Body of pancreas (tissue), 4 donors: ENCODE measurements at places on chromosomes 3 and 15. TPM values are rescaled to one million over a fixed set of nuclear protein-coding genes. Genes with fewer than 3 reads are reported as not detected.

- H3K4me3 ChIP-seq = no peak overlapping the region
- H3K27me3 ChIP-seq = no peaks in the 10 kb centered on the region
- no peak overlapping the region for H3K27ac ChIP-seq
- H3K4me1 ChIP-seq = no peaks in the 10 kb centered on the region
Observed at GRCh38 chr15:68644083-68644904, 65.5 kb downstream of the CORO2B start.

The UNC13C gene
- not detected for total RNA-seq

The FBXO40 gene
- not detected for total RNA-seq

The MME gene
- total RNA-seq = 3.4 TPM

DNA sequence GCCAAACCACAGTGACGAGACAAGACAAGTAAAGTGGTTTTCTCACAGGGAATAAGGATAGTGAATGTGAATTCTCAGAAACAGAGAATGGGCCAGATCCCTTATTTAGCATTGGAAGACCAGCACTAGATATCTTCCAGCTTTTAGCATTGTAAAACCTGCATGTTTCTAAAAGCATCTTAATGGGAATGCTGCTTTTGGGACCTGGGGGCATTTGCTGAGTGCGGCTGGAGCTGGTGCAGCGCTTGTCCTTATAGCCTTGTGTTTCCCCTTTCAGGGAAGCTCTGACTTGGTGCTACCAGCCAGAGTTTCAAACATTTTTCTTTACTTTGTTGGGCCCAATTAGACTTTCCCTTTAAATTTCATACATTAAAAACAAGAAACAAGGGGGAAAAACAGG lies 52.9 kb downstream of the CLSTN2 start:
- no peak for DNase-seq
- no peak overlapping the region for H3K27ac ChIP-seq
- no peak overlapping the region for H3K4me3 ChIP-seq

The ARRDC4 gene
- 29.6 TPM for total RNA-seq

- peaks cover 5% of the 10 kb centered on the region for H3K4me1 ChIP-seq
- H3K27me3 ChIP-seq = no peaks in the 10 kb centered on the region
- no peak for DNase-seq
Observed at GRCh38 chr3:42682301-42683070, 2.9 kb upstream of the KLHL40 start.

- H3K27ac ChIP-seq = no peak overlapping the region
- H3K36me3 ChIP-seq = no peaks in the 10 kb centered on the region
- DNase-seq = no peak
- H3K27me3 ChIP-seq = no peaks in the 10 kb centered on the region
- no peaks in the 10 kb centered on the region for H3K4me1 ChIP-seq
Observed at GRCh38 chr3:190058521-190059241, 62.0 kb downstream of the P3H2 start.

GRCh38 chr3:29430558-29430971 lies 149.7 kb downstream of the RBMS3 start:
- no peak for DNase-seq
- peak overlapping the region; percentile 1 for H3K27ac ChIP-seq
- no peaks in the 10 kb centered on the region for H3K27me3 ChIP-seq
- H3K36me3 ChIP-seq = no peaks in the 10 kb centered on the region
- peaks cover 6% of the 10 kb centered on the region for H3K4me1 ChIP-seq
- H3K4me3 ChIP-seq = no peak overlapping the region

The GP9 gene
- total RNA-seq = not detected

- H3K27me3 ChIP-seq = no peaks in the 10 kb centered on the region
- no peak overlapping the region for H3K4me3 ChIP-seq
- no peak for DNase-seq
- H3K36me3 ChIP-seq = peaks cover 1% of the 10 kb centered on the region
- peak overlapping the region; percentile 0 for H3K27ac ChIP-seq
Observed at GRCh38 chr3:156532730-156533129, 22.2 kb downstream of the SSR3 start.

The AADACL2 gene
- total RNA-seq = not detected

GRCh38 chr3:151425627-151426340 lies 35.1 kb downstream of the IGSF10 start:
- H3K27ac ChIP-seq = no peak overlapping the region
- no peaks in the 10 kb centered on the region for H3K4me1 ChIP-seq
- no peak for DNase-seq

DNA sequence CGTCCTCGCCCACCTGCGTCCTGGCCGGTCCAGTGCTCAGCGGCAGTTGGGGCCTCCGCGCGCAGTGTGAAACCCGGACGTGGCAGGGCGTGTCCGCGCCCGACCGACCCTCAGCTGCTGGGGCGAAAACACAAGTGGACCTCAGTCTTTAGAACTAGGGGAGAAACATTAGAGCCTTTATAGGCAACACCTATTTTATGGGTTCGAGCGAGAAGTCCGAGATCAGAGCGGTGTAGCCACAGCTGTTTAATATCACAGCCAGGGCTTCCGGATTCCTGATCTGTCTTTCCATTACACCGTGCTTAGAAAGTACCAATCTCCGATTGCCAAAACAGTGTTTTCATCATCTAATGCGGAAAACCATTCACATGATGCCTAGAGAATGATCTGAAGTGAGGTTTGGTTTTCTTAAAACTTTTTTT lies 506 bp downstream of the RAD51 start:
- DNase-seq = no peak
- H3K27ac ChIP-seq = no peak overlapping the region
- H3K4me1 ChIP-seq = peaks cover 18% of the 10 kb centered on the region
- H3K4me3 ChIP-seq = peak overlapping the region; percentile 44
- H3K36me3 ChIP-seq = no peaks in the 10 kb centered on the region

The LXN gene
- 14.0 TPM for total RNA-seq

DNA sequence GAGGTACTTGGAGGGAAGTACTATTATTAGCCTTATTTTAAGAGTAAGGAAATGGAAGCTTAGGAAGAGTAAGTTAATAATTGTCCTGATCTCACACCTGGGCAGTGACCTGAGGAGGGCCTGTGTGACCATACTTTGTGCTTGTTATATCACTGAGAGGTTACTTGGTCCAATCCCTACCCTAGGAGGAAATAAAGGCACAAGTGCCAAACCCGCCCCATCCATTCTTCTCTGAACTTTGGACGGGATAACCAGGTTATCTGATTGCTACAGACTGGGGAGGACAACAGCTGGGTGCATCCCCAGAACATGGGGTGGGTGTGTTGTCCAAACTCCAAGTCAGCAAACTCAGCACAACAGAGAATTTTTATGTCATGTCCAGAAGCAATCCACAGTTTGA lies 77.7 kb upstream of the NR2E3 start:
- no peak overlapping the region for H3K4me3 ChIP-seq
- H3K36me3 ChIP-seq = no peaks in the 10 kb centered on the region
- no peak overlapping the region for H3K27ac ChIP-seq
- no peaks in the 10 kb centered on the region for H3K27me3 ChIP-seq
- H3K4me1 ChIP-seq = no peaks in the 10 kb centered on the region

GRCh38 chr15:37819191-37819590 lies 115.2 kb upstream of the TMCO5A start:
- H3K4me1 ChIP-seq = no peaks in the 10 kb centered on the region
- no peak overlapping the region for H3K4me3 ChIP-seq
- H3K27ac ChIP-seq = no peak overlapping the region
- no peaks in the 10 kb centered on the region for H3K27me3 ChIP-seq

The GBE1 gene
- 15.8 TPM for total RNA-seq

DNA sequence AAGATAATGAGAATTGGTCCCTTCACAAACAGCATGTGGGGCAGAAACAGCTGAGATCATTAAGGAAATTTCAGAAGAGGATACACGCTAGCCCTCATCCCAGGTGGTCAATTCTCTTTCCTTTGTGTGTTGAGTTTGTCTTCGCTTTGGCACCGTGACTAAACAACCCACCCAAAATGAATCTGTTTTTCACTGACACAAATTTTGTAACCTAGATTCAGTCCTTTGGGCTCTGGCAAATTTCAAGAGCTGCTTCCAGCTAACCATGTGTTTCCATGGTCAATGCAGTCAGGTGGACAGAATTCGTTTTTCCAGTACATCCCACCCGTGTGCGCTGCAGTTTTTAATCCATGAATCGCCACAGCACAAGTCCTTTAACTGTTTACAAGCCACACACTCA lies 435.4 kb downstream of the WDR72 start:
- H3K4me3 ChIP-seq = no peak overlapping the region
- H3K27ac ChIP-seq = no peak overlapping the region
- no peaks in the 10 kb centered on the region for H3K36me3 ChIP-seq
- DNase-seq = no peak
- peaks cover 8% of the 10 kb centered on the region for H3K4me1 ChIP-seq
- H3K27me3 ChIP-seq = no peaks in the 10 kb centered on the region

The CAPN3 gene
- 6.3 TPM for total RNA-seq

GRCh38 chr3:145022447-145022846 lies 1050.8 kb downstream of the DIPK2A start:
- no peaks in the 10 kb centered on the region for H3K36me3 ChIP-seq
- H3K27me3 ChIP-seq = no peaks in the 10 kb centered on the region
- no peak overlapping the region for H3K27ac ChIP-seq
- DNase-seq = no peak
- no peak overlapping the region for H3K4me3 ChIP-seq
- H3K4me1 ChIP-seq = no peaks in the 10 kb centered on the region

- H3K27me3 ChIP-seq = no peaks in the 10 kb centered on the region
- H3K36me3 ChIP-seq = no peaks in the 10 kb centered on the region
- no peak for DNase-seq
- no peak overlapping the region for H3K4me3 ChIP-seq
- peak overlapping the region; percentile 8 for H3K27ac ChIP-seq
Observed at GRCh38 chr3:129016720-129017483, 15.8 kb downstream of the EFCC1 start.

DNA sequence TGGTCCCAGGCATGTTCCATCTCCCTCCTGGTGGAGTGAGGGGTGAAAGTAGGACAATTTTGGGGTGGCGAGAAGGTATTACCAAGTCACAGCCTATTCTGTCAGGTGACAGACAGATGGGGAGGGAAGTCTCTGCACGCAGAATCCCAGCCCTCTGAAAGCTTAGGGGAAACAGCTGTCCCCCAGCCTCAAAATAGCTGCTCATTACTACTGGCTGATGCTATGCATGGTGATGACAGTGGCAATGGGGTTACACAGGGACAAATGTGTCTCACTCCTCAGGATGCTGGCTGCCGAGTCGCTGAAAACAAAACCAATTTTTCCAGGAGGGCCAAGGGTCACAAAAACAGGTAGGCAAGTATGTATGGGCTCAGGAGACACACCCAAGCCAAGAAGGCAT lies 68.8 kb upstream of the OXTR start:
- H3K36me3 ChIP-seq = no peaks in the 10 kb centered on the region
- no peaks in the 10 kb centered on the region for H3K27me3 ChIP-seq

The TMEM108 gene
- 1.6 TPM for total RNA-seq

- no peaks in the 10 kb centered on the region for H3K36me3 ChIP-seq
- no peak overlapping the region for H3K4me3 ChIP-seq
- no peaks in the 10 kb centered on the region for H3K4me1 ChIP-seq
- DNase-seq = no peak
- no peaks in the 10 kb centered on the region for H3K27me3 ChIP-seq
- no peak overlapping the region for H3K27ac ChIP-seq
Observed at GRCh38 chr15:76843269-76843668, 61.9 kb downstream of the SCAPER start.

The ZCWPW2 gene
- not detected for total RNA-seq

The SNTN gene
- 1.0 TPM for total RNA-seq

DNA sequence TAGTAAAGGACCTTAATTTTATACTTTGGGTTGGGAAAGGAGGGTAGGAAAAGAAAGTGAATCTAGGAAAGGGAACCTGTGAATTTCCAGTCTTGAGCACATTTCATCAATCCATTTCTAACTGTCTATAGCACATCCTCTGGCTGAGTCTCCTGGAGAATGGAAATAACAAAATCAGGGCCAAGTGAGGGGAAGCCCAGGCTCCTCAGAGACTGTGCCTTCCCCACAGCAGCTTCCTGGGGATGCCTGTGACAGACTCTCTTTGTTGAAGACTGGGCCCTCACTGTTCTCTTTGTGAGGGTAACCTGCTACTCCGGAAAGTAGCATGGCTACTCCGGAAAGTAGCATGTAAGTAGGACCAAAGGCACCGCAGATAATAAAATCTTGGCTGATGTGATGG lies 22.6 kb upstream of the CSPG5 start:
- DNase-seq = no peak
- no peak overlapping the region for H3K4me3 ChIP-seq
- H3K27ac ChIP-seq = no peak overlapping the region
- H3K27me3 ChIP-seq = no peaks in the 10 kb centered on the region
- H3K4me1 ChIP-seq = no peaks in the 10 kb centered on the region
- peaks cover 6% of the 10 kb centered on the region for H3K36me3 ChIP-seq

DNA sequence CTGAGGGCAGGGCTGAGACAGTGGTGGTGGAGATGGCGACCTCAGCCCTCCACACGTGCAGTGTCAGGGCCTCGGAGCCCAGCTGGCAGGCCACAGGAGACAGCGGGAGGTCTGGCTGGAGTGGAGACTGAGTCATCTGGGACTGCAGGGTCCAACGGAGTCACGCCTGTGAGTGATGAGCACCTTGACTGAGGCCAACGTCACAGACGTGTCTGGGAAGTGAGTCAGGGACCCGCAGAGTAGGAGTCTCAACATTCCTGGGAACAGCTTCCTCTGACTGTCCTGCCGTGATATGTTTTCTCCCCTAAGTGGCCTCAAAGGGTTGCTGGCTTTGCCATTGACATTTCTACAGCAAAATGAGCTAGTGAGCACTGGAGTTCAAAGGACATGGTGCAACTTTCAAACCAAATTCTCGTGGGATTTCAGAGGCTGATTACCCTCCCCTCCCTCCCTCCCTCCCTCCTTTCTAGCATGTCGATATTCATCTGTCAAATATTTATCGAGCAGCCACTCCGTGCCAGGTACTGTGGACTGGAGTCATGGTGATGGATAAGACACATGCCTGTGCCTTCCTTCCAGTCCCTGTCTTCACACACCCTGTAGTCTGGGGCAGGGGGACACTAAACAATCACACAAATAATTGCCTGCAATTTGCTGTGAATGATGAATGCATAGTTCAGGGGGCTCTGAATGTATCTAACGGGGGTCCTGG lies 53.3 kb upstream of the AMOTL2 start:
- H3K27ac ChIP-seq = no peak overlapping the region
- H3K4me1 ChIP-seq = no peaks in the 10 kb centered on the region
- peak; percentile 29 for DNase-seq
- H3K27me3 ChIP-seq = no peaks in the 10 kb centered on the region
- no peaks in the 10 kb centered on the region for H3K36me3 ChIP-seq
